Spleen (tissue), 13 donors: ENCODE measurements at places on chromosomes 4 and X. TPM values are rescaled to one million over a fixed set of nuclear protein-coding genes. Genes with fewer than 3 reads are reported as not detected.

MAD2L1 gene
- total RNA-seq = 3.5 TPM

MSANTD1 gene
- 2.8 TPM for total RNA-seq

UBE2K gene
- total RNA-seq = 40.1 TPM

- no peak overlapping the region for H3K27ac ChIP-seq
- H3K36me3 ChIP-seq = peaks cover 3% of the 10 kb centered on the region
- DNase-seq = no peak
- H3K4me3 ChIP-seq = no peak overlapping the region
- H3K27me3 ChIP-seq = no peaks in the 10 kb centered on the region
- H3K4me1 ChIP-seq = peaks cover 4% of the 10 kb centered on the region
Observed at GRCh38 chr4:145895056-145895455, 43.6 kb downstream of the ZNF827 start.

DNA sequence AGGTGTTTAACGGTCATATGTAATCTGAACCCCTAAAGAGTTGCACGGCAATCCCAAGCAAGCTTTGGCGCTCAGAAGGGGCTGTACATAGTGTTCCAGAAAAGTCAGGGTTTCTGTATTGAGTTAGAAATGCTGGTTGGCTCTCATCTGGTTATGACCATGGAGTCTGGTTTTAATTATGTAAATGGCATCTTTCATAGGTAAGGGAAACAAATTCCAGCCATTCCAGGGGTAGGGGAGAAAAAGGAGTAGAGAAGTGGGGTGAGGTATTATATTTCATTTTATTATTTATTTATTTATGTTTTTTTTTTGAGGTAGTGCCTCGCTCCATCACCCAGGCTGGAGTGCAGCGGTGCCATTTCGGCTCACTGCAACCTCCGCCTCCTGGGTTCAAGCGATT lies 15.9 kb downstream of the KLF3 start:
- no peak for DNase-seq
- no peaks in the 10 kb centered on the region for H3K27me3 ChIP-seq
- no peak overlapping the region for H3K4me3 ChIP-seq
- peaks cover 96% of the 10 kb centered on the region for H3K4me1 ChIP-seq
- H3K27ac ChIP-seq = no peak overlapping the region
- peaks cover 19% of the 10 kb centered on the region for H3K36me3 ChIP-seq

GPR143 gene
- total RNA-seq = not detected

GRCh38 chr4:181646864-181647263 lies 596.3 kb upstream of the TENM3 start:
- H3K4me1 ChIP-seq = no peaks in the 10 kb centered on the region
- H3K27ac ChIP-seq = no peak overlapping the region
- H3K27me3 ChIP-seq = no peaks in the 10 kb centered on the region
- no peak overlapping the region for H3K4me3 ChIP-seq
- H3K36me3 ChIP-seq = no peaks in the 10 kb centered on the region

ZNF41 gene
- 17.0 TPM for total RNA-seq

GRCh38 chr4:174604198-174604597 lies 81.9 kb upstream of the HPGD start:
- H3K36me3 ChIP-seq = no peaks in the 10 kb centered on the region
- DNase-seq = no peak
- no peak overlapping the region for H3K4me3 ChIP-seq
- H3K4me1 ChIP-seq = peaks cover 7% of the 10 kb centered on the region
- H3K27ac ChIP-seq = peak overlapping the region; percentile 75
- no peaks in the 10 kb centered on the region for H3K27me3 ChIP-seq

CDKL5 gene
- total RNA-seq = 7.6 TPM

DNA sequence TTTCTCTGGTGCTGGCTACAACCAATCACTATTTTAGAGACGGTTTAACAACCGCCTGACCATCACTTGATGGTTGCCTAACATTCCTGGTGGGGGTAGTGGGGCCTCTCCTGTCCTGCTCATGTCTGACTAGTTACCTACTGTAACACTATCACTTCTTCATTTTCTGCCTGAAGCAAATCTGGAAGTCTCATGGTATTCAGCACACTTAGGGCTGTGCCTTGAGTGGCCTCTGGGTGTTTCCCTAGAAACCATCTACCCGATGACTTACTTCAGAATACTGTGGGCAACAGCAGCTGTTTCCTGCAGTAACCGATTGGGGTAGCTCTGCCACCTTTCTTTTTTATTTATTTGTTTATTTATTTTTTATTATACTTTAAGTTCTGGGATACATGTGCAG lies 880.1 kb upstream of the INTU start:
- H3K27ac ChIP-seq = no peak overlapping the region
- H3K27me3 ChIP-seq = no peaks in the 10 kb centered on the region
- DNase-seq = no peak

- H3K4me3 ChIP-seq = no peak overlapping the region
- H3K27me3 ChIP-seq = no peaks in the 10 kb centered on the region
- no peak for DNase-seq
- no peaks in the 10 kb centered on the region for H3K4me1 ChIP-seq
Observed at GRCh38 chr4:158020176-158020575, 152.6 kb downstream of the GASK1B start.

DNA sequence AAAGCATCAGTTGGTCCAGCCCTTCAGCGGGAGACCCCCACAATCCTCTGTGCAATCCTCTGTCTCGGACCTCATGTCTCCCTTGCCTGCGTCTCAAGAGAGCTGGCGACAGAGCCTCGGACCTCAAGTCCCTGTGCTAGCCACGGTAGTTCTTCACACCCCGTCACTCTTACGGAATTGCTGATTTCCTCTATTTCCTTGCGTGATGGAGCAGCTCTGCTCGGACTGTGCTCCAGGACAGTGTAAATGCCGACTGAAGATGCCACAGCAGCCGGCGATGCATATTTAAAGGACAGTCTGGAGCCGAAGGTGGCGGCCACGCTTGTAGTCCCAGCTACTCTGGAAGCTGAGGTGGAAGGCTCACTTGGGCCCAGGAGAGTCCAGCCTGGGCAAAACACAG lies 1.9 kb downstream of the GRK4 start:
- H3K36me3 ChIP-seq = no peaks in the 10 kb centered on the region
- peaks cover 14% of the 10 kb centered on the region for H3K4me1 ChIP-seq
- H3K4me3 ChIP-seq = no peak overlapping the region
- no peak overlapping the region for H3K27ac ChIP-seq

- H3K36me3 ChIP-seq = no peaks in the 10 kb centered on the region
- H3K4me3 ChIP-seq = no peak overlapping the region
Observed at GRCh38 chr4:170697845-170698244, 608.1 kb upstream of the AADAT start.

DNA sequence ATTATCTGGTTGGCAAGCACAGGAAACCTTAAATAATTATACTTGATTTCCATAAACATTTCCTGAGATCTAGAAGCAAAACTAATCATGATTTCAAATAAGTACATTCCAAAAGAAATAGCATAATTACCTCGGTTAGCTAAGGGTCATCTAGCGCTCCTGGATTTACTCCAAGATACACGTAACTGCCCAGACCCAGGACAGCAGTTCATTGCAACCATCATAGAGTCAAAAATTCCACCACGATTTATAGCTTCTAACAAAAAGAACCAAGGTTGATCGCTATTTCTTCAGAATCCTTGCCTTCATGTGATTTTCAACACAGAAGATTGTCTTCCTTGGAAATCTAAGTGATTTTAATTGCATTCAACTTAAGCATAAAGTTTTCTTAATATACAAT lies 1235.5 kb upstream of the TENM3 start:
- no peak overlapping the region for H3K4me3 ChIP-seq
- H3K27me3 ChIP-seq = no peaks in the 10 kb centered on the region
- no peaks in the 10 kb centered on the region for H3K36me3 ChIP-seq
- H3K4me1 ChIP-seq = no peaks in the 10 kb centered on the region

PAGE2 gene
- total RNA-seq = not detected
